Mucosa of gallbladder (tissue), 1 donor: ENCODE measurements at places on chromosomes 7 and 10. TPM values are rescaled to one million over a fixed set of nuclear protein-coding genes. Genes with fewer than 3 reads are reported as not detected.

Gene IFIT3
- total RNA-seq: 11.1 TPM

Gene NEURL1
- 4.9 TPM for total RNA-seq

Gene TRIM4
- total RNA-seq: 33.1 TPM

Gene SPDYE1
- not detected for total RNA-seq

Gene COL26A1
- 0.29 TPM for total RNA-seq

Gene AQP1
- 995 TPM for total RNA-seq

Gene PDK4
- 64.2 TPM for total RNA-seq

Gene NUTM2A
- total RNA-seq: 0.58 TPM

Gene OR6B1
- total RNA-seq: not detected

Gene NUDT13
- 2.7 TPM for total RNA-seq

DNA sequence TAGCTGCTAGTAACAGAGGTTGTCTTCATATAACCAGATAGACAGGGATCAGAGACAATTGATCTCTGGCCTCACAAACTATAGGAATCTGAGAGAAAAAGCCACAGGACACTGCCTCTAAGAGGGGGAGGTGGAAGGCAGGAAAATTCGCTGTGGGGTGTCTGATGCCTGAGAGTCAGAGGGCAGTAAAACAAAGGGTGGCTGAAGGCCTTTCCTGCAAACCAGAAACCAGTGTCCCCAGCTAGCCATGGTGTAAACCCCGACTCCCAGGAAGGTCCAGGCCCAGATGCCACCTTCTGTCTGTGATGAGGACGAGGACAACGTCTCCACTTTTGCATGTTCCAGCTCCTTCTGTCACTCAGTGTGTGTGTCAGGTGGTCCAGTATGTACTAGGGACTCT, 215.1 kb downstream of the ADARB2 start:
- no peak for DNase-seq

DNA sequence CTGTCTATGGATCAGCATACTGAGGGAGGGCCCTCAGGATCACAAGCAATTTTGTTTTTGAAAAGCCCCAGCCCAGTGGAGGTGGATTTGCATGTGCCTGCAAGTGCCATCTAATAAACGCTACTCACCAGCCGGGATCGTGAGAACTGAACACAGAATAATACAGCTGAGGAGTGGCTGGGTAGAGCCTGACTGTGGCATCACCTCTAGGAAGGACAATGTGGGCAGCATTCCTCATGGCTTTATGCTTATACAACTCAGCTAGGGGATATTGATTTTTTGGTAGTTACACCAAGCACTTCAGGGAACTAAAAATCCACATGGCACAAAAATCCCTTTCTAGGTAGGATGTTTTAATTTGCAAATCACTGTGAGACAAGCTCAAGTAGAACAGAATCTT, 72.7 kb upstream of the PALS2 start:
- no peak for DNase-seq

DNA sequence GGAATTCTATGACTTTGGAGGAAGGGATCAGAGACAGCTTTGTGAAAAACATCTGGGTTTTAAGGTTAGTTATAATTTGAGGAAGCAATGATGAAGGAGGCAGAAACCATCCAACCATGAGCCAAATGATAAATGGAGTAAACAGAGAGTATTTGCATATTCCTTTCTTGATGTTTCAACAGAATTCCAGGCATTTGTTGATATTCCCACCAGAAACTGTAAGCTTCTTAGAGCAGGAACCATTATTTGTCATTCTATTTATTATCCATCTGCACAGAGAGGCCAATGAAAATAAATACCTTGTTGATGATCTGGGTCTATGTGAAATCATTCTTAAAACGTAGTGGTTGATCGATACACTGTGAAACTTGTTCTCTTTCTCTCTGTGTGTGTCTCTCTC, 715.3 kb downstream of the INHBA start:
- no peak for DNase-seq

DNA sequence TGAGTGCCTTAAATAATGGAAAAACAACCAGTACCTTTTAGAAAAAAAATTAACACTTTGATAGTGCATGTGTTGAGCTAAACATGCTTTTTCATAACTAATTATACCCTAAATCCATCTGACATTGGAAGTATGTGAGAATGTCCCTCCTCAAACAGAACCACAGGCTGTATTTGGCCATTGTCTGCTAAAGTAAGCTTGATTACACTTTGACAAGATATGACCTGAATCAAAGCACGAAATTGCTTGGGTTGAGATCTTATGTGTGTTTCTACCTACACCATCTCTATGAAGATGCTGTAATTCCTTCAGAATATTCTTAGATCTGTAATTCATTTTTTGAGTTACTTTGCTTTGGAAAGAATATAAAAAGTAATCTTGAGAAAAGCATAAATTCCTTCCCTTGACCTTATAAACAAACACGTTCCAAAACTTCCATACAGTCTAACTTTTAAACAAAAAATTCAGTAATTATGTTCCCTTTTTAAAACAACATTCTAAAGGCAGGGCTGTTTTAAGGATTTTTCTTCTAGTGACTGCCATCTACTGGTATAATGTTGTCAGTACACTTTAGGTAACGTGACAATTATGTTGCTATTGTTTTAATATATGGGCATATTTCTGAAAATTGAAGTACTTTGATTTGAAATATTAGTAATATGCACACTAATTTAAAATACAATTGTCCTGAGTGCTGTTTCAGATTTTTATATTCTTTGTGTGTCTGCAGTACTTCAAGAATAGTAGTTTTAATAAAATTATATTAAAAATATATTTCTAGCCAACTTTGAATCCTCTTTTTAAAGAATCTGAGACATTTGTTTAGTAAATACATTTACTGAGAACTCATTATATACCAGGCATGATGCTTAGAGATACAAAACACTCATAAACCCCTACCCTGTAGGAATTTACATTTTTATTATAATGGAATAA, 20.9 kb downstream of the CD36 start:
- DNase-seq: no peak

GRCh38 chr10:64358907-64359306, 837.7 kb downstream of the REEP3 start:
- no peak for DNase-seq

- no peak for DNase-seq
Observed at GRCh38 chr10:73859428-73859783, 14.9 kb downstream of the CAMK2G start.

- DNase-seq: no peak
Observed at GRCh38 chr10:110113670-110114337, 93.6 kb upstream of the MXI1 start.

- DNase-seq: peak; percentile 56
Observed at GRCh38 chr10:126519185-126519584, 130.9 kb upstream of the ADAM12 start.

- DNase-seq: no peak
Observed at GRCh38 chr10:33279811-33280602, 54.5 kb downstream of the NRP1 start.

DNA sequence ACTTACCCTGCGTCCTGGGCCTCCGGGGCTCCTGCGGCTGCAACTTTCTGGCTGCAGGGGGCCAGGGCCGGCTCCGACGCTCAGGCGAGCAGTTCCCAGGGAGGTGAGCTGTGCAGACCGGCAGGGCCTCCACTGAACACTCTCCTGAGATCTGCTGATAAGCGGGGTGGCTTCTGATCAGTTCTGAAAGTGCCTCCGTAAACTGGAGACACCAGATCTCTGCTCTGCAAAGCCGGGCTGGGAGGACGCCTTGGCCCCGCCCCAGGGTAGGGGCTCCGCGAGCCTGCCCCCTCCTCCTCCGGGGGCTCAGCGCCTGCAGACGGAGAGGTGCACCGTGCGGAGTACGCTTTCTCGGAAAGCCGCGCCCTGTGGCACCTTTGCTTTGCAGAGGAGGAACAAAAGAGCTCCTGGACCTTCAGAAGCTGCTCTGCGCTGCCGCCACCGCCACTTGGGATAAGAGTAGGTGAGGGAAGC, 141.3 kb upstream of the VKORC1L1 start:
- DNase-seq: no peak

- DNase-seq: no peak
Observed at GRCh38 chr7:143485094-143485493, 7.4 kb downstream of the TAS2R41 start.

GRCh38 chr10:69397972-69398371, 18.7 kb downstream of the TACR2 start:
- no peak for DNase-seq

GRCh38 chr7:131921016-131921415, 364.6 kb upstream of the PODXL start:
- DNase-seq: no peak

GRCh38 chr7:400901-401485, 111.0 kb downstream of the FOXL3 start:
- no peak for DNase-seq

DNA sequence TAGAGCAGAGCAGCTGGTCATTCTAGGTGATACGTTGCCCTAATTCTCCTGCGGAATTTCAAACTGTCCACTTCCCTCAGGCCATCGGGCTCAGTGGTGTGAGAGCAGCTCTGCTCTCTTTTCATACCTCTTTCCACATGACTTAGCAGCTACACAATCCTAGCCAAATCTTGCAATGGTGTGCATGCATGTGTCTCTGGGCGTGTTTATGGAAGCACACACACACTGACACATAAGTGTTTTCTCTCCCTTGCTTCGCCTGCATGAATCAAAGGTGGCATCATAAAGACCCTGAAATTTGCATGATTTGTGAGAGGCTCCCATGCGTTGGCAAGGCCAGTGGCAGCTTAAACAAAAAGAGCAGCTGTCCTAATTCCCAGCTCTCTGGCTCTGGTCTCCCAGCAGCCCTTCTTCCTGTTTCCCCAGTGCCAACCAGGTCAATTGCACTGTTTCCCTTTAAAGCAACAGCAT, 1189.5 kb downstream of the GATA3 start:
- no peak for DNase-seq

DNA sequence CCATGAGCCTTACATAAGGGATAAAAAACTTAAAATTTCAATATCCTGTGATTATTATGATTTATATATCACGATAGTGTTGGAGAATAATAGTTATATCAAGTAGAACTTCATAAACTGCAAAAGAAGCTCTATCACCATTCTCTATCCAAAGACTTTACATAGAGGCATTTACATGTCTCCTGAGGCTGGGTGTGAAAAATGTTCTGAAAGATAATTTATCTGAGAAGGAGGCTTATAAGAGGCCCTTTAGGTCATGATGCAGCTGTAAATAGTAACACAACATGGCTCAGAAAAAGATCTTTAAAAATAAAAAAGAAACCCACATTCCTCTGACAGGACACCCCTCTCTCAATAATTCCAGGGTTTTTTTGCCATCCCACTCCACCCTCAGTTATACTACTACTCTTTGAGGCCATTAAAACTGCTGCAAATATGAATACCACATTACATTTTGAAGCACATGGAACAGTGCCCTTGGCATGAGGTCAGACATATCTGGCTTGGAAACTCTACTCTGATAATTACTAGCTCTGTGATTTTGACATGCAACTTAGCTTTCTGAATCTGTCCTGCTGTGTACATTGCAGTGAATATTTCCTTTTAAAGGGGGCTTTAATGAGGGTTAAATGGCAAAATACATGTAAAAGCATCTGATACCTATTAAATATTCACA, 55.5 kb downstream of the SLC16A12 start:
- no peak for DNase-seq

DNA sequence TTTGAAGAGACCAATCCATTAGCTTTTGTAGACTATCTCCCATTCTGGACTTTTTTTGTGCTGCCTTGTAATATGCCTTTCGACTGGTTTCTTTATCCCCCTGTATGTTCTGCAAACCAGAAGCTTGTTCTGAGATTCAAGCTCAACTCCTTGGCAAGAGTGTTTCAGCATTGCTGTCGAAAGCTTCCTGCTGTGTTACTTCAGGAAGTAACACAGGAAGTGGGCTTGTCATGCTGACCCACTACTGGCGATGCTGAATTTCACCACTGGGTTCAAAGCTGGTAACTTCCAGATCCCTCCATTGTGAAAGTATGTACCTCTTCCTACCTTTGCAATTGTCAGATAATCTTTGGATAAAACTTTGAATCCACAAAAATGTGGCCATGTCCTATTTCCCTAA, 57.9 kb upstream of the INSYN2A start:
- no peak for DNase-seq

- no peak for DNase-seq
Observed at GRCh38 chr10:133241501-133242205, 4.0 kb downstream of the VENTX start.

DNA sequence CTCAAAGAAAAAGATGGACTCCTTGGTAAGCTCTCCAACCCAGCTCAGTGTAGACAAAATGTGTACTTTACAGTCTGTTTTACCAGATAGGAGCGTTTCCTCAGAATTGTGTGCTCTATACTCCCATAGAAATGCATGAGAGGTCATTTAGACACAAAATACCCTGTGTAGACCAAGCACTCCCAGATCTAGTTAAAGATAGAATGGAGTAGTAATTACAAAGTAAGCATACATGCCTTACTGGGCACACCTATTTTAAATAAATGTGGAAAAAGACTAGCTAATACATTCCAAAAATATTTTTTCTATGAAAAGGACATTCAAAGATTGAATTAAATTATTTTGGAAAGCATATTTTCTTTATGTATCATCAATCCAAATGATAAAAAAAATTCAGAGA, 271.9 kb upstream of the DGKB start:
- no peak for DNase-seq

DNA sequence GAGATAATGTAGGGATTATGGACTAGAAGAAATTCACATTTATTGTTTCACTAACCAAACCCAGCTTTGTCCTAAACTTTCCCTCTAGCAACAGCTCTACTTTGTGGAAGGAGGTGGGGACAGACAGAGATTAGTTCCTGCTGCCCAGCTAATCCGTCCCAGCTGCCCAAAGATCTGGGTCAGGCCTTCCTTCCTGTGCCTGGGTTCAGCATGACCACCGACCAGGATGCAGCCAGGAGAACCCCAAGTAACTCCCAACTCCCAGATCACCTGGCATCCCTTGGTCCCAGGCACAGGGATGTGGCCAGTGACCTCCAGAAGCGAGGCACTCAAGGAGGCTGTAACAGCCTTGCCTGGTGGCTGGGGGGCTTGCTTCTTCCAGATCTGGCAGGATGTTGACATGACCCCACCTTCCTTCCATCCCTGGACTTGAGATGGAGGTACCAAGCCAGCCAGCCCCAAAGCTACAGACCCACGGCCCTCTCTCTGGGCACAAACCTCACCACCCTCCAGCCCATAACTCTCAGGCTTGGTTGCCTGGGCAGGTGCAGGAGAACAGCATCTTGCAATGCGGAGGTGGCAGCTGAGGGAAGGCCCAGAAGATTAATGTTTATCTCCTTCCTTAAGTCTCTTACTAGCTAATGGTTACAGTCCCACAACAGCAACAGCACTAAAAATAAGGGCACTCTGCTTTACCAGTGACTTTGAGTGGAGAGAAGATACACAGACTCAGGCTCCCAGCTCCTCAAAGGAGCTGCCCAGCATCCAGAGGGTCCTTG, 11.1 kb downstream of the CAMK2G start:
- no peak for DNase-seq

- DNase-seq: no peak
Observed at GRCh38 chr10:95327367-95327766, 36.6 kb upstream of the PDLIM1 start.

DNA sequence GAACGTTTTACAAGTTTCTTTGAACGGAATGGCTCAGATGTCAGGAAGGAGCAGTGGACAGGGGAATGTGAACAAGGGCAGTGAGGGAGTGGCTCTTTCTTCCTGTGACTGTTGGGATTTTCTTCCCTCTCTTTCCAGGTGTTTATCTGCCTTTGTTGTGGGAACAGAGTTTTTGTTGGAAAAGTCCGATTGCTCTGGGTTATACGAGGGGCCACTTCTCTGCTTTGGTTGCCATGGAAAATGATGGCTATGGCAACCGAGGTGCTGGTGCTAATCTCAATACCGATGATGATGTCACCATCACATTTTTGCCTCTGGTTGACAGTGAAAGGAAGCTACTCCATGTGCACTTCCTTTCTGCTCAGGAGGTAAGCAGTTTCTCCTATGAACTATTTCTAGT, 41.4 kb downstream of the ZRANB1 start:
- no peak for DNase-seq
